ENCODE measurements at places on chromosomes 6 and 20.
A peak's percentile ranks its signal among the peaks of the same experiment; 100 is the strongest.

- DNase-seq: no peak
These were observed 354.3 kb downstream of the COL12A1 start for GRCh38 chr6:74851596-74851995.

GRCh38 chr6:16665182-16665581 lies 96.1 kb downstream of the ATXN1 start:
- DNase-seq: no peak

DNA sequence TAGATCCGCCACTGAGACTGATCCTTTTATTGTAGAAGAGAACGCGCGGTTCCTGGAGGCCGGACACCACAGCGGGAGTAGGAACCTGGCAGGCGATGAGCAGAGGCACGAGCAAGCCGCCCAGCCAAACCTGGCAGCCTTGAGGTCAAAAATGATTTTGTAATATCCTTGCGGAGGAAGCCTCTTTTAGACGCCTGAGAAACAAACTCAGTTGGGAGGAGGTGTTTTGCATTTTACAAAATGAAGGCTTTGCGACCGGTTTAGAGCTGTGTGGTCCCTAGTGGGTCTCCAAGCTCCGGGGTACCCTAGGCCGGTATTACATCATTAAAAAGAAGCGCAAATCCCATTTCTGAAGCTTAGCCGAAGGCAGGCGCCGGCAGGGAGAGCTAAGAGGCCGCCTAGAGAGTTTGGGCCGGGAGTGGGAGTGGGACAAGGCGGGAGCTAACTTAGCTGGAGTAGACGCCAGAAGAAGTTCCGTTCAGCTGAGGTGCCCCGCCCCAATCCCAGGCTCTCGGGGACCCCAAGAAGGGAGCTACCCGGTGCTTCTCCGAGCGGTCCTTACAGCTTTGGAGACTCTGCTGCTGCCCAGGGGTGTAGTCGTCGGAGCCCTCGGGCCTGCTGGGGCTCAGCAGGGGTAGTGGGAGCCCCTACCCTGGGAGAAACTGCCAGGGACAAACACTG lies 1.9 kb upstream of the TBX18 start:
- DNase-seq: no peak

GRCh38 chr20:32972181-32973076 lies 31.8 kb downstream of the SUN5 start:
- peak; percentile 60 for DNase-seq

GRCh38 chr6:167491438-167492099 lies 166.7 kb downstream of the TTLL2 start:
- DNase-seq: no peak

- DNase-seq: peak; percentile 59
These were observed 158.4 kb downstream of the OR2B2 start for GRCh38 chr6:27753668-27754407.

GRCh38 chr6:67630146-67630545 lies 1004.9 kb upstream of the ADGRB3 start:
- no peak for DNase-seq

GRCh38 chr6:164404812-164405488 lies 904.5 kb downstream of the C6orf118 start:
- DNase-seq: no peak

GRCh38 chr6:150900049-150900448 lies 34.5 kb downstream of the MTHFD1L start:
- DNase-seq: no peak

- no peak for DNase-seq
These were observed 87.8 kb upstream of the HS3ST5 start for GRCh38 chr6:114430534-114431124.

GRCh38 chr6:49370518-49370917 lies 92.5 kb downstream of the MMUT start:
- DNase-seq: no peak

DNA sequence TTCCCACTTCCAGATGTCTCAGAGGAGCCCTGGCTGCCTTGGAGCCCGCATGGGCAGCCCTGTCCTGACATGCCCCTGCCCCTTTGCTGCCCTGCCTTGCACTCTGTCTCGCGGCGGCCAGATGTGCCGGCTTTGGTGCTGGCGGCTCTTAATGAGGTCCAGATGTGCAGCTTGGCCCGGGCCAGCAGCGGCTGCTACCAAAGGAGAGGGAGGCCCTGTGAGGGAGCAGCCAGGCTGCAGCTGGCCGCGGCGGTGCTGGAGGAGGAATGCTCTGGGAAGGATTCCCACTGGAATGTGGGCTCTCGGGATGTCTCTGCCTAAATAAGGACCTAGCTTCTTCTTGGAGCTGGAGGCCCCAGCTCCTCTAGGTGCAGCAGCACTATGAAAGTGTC lies 72.4 kb downstream of the FGD2 start:
- DNase-seq: no peak

GRCh38 chr20:53227523-53227922 lies 255.4 kb downstream of the TSHZ2 start:
- no peak for DNase-seq

DNA sequence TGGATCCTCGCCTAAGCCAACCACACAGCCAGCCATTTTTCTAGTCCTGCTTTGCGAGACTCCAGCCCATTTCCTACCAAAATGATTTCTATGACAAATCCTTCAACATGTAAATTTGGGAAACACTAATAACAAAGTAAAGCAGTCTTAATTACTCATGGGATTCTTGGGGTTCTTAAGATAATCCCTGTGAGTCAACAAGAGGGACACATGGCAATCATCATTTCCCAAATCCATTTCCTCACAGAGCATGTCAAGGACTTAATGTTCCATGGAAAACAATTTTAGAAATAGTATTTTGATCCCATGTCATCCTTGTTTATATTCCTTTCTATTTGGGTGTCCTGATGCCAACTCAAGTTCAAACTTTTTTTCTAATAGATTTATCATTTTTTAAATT lies 322.7 kb upstream of the NOX3 start:
- no peak for DNase-seq

DNA sequence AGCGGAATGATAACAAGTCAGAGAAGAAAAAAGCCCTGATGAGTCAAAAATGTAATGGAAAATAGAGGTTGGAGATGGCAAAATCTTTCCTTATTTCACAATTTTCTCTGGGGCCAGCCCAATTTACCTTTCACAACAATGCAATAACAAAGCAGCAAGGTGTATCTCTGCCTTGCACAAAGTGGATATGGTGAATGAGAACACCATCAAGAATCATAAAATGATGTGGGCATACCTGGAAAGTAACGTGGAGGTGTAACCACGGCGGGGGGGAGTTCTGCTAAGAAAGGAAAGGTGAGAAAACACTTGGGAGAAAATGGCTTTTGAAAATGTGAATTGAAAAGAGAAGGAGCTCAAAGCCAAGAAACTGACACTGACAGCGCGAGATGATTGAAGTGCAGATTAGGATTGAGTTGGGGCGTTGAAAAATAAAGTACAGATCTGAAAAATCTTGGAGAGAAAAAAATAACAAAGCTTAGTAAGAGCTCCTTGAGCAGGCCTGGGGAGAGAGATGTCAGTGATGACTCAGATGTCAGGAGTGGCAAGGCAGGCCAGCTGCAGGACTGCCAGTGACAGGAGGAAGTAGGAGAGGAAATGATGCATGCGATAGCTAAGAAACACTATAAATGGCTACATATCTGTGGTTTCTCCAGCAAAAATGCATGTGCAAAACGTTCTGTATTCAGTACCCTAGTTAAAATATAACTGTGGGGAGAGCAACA lies 26.2 kb downstream of the ARHGAP18 start:
- DNase-seq: peak; percentile 43

DNA sequence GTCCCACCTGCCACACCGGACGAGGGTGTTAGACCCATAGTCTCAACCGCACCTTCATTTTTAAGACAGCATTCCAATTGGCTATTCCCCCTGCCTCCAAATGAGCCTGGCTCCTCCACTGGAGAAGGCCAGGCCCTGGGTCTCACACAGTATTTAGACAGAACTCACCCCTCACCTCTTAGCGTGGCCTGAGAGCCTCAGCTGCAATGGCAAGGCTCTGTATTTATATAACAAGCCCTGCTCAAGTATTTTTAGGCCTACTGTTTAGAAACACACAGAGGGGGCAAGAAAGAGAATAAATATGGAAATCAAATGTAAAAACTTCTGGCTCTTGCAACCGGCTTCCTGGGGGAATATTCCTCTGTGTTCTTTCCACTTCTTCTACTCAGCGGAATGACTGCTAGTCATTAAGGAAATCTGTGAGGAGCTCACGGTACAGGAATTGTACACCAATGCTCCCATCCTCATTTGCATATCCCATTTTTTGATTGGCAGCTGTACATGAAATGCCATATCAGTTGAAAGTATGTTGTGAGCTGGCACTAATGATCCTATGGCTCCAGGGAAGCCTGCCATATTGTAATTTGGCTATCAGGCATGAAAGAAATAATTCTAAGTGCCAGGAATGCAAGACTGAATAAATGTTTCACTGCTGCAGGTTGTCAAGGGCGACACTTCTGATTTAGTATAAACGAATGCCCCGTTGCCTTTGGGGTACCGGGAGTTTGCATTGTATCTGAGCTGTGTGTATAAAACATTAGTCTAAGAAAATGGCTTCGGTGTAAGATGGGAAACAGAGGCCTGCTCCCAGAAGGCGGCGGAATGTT lies 207.5 kb downstream of the ZNF217 start:
- DNase-seq: no peak

DNA sequence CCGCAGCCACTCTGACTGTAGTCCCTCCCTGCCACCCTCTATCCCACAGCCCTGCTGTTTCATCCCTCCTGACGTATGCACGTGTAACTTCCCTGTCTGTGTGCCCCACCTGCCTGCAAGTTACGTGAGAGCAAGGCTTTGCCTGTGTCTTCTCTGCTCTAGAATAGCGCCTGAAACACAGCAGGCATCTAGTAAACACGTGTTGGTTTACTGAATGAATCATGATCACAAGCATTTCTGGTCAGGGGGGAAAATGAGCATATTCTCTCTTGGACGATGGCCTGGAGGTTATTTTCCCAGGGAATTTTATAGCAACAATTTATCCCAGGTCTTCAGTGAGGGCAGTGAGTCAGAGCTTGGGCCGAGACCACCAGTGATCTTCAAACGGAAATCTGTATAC lies 38.3 kb downstream of the PSMG4 start:
- DNase-seq: no peak

GRCh38 chr6:33442283-33442682 lies 12.1 kb upstream of the ZBTB9 start:
- DNase-seq: no peak

- no peak for DNase-seq
These were observed 502.0 kb downstream of the BMP2 start for GRCh38 chr20:7269452-7269851.
